Activated naive CD8-positive, alpha-beta T cell treated with anti-CD3 and anti-CD28 coated beads for 36 hours (primary cell): ENCODE measurements at places on chromosomes 7 and 10. TPM values are rescaled to one million over a fixed set of nuclear protein-coding genes. Genes with fewer than 3 reads are reported as not detected.

- no peak for DNase-seq
- peak overlapping the region; percentile 2 for H3K27ac ChIP-seq
- no peaks in the 10 kb centered on the region for H3K36me3 ChIP-seq
- no peak overlapping the region for H3K4me3 ChIP-seq
- peaks cover 6% of the 10 kb centered on the region for H3K4me1 ChIP-seq
- H3K27me3 ChIP-seq, result no peaks in the 10 kb centered on the region
Observed at GRCh38 chr7:80216996-80217842, 82.6 kb downstream of the GNAI1 start.

DNA sequence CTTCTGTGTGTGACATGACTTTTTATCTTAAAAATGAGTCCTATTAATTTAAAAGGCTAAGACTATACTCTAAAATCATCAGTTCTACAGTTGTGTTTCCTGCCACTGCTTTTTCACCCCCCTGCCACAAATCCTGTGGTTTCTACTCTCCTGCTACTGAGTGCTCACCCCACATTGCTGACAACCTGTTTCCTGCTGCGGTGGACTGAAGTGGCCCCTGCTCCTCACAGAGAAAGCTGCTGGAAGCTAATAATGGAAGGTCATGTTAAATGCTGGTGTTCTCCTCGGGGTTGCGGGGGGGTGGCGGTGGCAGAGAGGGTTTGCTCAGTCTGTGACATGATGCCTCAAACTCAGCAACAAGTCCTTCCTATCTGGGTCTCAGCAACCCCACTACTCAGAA, 113.2 kb upstream of the INHBA start:
- H3K4me1 ChIP-seq, result peaks cover 19% of the 10 kb centered on the region
- no peak overlapping the region for H3K4me3 ChIP-seq
- H3K27ac ChIP-seq, result no peak overlapping the region
- no peaks in the 10 kb centered on the region for H3K36me3 ChIP-seq

- H3K27ac ChIP-seq, result no peak overlapping the region
- DNase-seq, result no peak
- H3K27me3 ChIP-seq, result no peaks in the 10 kb centered on the region
- H3K4me1 ChIP-seq, result no peaks in the 10 kb centered on the region
Observed at GRCh38 chr7:22111661-22112060, 166.0 kb upstream of the CDCA7L start.

DNA sequence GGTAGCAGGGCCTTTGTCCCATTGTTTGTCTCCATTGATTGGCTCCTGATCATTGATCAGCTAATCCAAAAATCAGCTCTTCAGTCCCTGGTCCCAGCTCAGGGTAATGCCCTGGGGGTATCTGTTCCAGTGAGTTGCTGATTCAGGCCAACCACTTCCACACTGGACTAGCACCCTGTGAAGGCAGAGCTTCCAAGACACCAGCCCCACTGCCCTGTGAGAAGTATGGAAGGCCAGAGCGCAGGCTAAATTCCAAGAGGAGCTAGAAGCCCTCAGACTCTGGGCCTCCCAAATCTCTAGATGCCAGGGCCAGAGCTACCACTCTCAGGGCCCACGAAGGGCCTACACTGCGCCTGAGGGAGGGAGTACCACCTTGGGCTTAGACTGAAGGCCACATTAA, 10.4 kb downstream of the TMEM72 start:
- no peak overlapping the region for H3K27ac ChIP-seq
- H3K27me3 ChIP-seq, result no peaks in the 10 kb centered on the region
- H3K4me1 ChIP-seq, result no peaks in the 10 kb centered on the region
- no peak for DNase-seq
- no peak overlapping the region for H3K4me3 ChIP-seq
- H3K36me3 ChIP-seq, result no peaks in the 10 kb centered on the region

GRCh38 chr10:31030800-31031199, 865 bp downstream of the ZNF438 start:
- H3K4me1 ChIP-seq, result peaks cover 18% of the 10 kb centered on the region
- peak overlapping the region; percentile 83 for H3K4me3 ChIP-seq
- no peak for DNase-seq
- no peaks in the 10 kb centered on the region for H3K27me3 ChIP-seq

GRCh38 chr10:35356725-35357092, 20.4 kb downstream of the CCNY start:
- H3K36me3 ChIP-seq, result peaks cover 12% of the 10 kb centered on the region
- no peak overlapping the region for H3K4me3 ChIP-seq
- no peaks in the 10 kb centered on the region for H3K27me3 ChIP-seq
- no peak for DNase-seq
- peak overlapping the region; percentile 90 for H3K27ac ChIP-seq

GRCh38 chr10:63755441-63755840, 234.2 kb downstream of the REEP3 start:
- no peaks in the 10 kb centered on the region for H3K36me3 ChIP-seq
- H3K4me1 ChIP-seq, result no peaks in the 10 kb centered on the region

The C7orf57 gene
- total RNA-seq, result 1.1 TPM

The TAS2R41 gene
- not detected for total RNA-seq
